ENCODE measurements at places on chromosomes 16 and 17.
A peak's percentile ranks its signal among the peaks of the same experiment; 100 is the strongest.

GRCh38 chr17:3385869-3386816 lies at the start of gene OR3A2:
Gene OR3A2, minus strand, starts transcription at chr17:3386308.
- DNase-seq: no peak

GRCh38 chr17:43976963-43977837 lies 23.5 kb upstream of the PYY start:
- no peak for DNase-seq

- no peak for DNase-seq
Observed at GRCh38 chr17:65851965-65852736, 290.7 kb upstream of the AXIN2 start.

DNA sequence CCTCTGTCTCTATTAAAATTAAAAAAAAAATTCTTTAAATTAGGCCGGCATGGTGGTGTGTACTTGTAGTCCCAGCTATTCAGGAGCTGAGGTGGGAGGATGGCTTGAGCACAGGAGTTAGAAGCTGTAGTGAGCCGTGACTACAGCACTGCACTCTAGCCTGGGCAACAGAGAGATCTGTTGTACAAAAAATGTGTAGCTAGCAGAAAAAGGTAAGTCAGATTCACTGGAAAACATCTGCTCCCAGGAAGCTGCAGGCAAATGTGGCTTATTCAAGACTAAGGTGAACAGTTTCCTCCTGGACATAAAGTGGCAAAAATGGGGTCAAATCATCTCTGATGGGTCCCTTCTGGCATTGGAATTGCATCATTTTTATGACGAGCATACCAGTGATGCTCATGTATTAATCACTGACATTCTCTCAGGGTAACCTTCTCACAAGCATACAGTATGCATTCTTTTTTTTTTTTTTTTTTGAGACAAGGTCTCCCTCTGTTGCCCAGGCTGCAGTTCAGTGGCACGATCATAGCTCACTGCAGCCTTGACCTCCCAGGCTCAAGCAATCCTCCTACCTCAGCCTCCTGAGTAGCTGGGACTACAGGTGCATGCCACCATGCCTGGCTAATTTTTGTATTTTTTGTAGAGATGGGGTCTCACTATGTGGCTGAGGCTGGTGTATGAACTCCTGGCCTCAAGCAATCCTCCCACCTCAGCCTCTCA lies 48.7 kb downstream of the CPPED1 start:
- DNase-seq: peak; percentile 25

DNA sequence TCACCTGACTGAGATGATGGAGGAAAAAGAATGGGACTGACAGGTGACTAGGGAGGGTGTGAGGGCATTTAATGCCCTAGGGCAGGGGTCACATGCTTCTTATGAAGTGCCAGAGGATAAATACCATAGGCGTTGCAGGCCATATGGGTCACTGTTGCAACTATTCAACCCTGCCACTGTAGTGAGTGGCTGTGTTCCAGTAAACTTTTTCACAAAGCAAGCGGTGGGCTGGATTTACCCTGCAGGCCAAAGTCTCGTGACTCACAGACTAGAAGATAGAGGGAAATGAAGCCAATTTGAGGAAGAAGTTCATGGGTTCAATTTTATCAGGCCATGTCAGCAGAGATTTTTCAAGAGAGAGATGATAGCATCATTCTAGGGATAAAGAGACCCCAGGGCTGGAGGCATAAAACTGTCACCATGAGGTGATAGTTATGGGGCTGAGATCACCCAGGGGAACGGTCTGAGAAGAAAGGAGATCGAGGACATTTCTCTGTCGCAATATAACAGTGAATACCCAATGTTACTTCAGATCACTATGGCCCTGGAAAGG lies 8.6 kb downstream of the ARHGAP17 start:
- peak; percentile 56 for DNase-seq

DNA sequence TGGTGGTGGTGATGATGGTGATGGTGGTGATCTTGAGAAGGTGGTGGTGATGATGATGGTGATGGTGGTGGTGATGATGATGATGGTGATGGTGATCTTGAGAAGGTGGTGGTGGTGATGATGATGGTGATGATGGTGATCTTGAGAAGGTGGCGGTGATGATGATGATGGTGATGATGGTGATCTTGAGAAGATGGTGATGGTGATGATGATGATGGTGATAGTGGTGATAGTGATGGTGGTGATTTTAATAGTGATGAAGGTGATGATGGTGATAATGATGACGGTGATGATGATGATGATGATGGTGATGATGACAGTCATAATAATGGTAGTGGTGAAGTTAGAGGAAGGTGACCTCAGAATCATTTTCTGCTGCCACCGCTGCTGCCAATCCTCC lies 75.1 kb downstream of the MYH13 start:
- DNase-seq: no peak

DNA sequence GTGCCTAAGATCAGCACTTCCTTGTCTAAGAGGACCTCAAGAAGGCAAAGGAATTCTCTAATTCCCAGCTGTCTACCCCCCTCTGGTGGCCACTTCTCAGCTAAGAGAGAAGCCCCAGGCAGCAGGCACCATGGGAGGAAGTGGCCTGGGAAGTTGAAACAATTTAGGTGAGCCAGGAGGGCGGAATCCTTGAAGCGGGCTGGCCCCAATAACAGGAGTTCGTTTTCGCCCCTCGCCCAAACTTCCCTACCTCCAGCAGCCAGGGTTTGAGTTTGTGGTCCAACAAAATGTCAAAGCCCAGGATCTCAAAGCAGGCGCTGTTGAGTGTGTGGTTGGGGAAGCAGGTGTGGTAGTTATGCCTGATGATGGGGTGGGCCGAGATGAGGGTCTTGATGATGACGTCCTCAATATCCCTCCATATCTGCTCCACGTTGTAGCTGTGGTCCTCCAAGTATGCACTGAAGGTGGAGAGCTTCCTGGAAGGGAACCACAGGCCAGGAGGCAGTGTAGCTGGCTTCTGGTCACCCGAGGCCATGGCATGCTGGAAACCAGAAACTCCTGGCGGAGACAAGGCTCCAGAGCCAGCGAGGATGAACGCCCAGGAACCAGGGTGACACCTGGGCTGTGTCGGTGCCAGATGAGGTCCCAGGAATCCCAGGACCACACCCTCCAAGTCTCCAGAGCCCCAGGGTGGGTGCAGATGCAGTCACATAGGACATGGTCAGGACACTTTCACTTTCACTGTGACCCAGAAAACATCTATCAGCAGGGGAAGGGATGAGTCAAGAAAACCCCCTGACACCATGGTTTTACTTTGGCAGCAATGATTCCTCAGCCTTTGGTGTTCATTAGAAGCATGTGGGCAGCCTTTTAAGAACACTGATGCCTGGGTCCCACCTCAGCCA lies 25.6 kb downstream of the TTLL6 start:
- DNase-seq: peak; percentile 73

GRCh38 chr17:74289688-74290087 lies 15.7 kb downstream of the DNAI2 start:
- DNase-seq: no peak

GRCh38 chr17:15000661-15001060 lies 264.5 kb downstream of the PMP22 start:
- no peak for DNase-seq

DNA sequence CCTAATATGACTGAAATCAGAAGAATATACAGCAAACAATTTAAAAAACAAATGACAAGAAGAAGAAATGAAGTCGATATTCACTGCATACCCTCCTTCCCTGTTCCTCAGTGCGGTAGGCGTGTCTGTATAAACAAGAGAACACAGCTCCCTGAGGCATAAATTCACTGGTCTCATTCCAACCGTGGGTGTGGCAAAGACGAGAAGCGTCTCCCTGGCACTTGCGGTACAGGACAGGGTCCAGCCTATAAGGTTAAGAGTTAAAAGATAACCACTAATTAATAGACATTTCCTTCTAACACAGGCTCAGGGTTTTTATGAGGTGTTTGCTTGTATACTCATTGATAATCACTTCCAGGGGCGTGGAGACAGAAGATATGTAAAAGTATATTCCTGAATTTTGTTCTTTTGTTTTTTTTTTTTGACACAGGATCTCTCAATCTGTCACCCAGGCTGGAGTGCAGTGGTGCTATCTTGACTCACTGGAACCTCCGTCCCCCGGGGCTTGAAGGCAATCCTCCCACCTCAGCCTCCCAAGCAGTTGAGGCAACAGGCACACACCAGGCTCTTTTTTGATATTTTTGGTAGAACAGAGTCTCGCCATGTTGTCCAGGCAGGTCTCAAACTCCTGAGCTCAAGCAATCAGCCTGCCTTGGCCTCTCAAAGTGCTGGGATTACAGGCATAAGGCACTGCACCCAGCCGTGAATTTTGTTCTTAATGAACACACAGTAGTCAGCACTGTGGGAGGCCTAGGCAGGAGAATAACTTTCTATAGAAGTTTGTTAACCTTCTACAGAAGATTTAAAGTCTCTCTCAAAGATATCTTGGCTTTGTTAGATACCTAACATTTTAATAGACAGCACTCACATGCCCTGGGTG lies 59.1 kb upstream of the CLEC18B start:
- DNase-seq: no peak

DNA sequence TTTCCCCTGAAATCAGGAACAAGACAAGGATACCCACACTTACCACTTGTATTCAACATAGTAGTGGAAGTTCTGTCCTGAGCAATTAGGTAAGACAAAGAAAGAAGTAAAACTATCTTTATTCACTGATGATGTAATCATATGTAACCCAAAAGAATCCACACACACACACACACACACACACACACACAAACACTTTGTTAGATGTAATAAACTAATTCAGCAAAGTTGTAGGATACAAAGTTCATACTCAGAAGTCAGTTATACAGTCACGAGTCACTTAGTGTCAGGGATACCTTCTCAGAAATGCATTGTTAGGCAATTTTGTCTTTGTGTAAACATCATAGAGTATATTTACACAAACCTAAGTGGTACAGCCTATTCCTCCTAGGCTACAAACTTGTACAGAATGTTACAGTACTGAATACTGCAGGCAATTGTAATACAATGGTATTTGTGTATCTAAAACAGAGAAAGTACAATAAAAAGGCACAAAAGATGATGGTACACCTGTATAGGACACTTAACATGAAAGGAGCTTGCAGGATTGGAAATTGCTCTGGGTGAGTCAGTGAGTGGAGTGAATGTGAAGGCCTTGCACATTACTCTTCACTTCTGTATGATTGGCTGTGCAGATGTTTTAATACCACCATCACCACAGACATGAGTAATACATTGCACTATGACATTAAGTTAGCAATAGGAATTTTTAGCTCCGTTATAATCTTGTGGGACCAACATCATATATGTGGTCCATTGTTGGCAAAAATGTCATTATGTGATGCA lies 370.1 kb downstream of the ZFHX3 start:
- DNase-seq: peak; percentile 66

GRCh38 chr17:51813140-51813783 lies 345.3 kb downstream of the CA10 start:
- DNase-seq: no peak

DNA sequence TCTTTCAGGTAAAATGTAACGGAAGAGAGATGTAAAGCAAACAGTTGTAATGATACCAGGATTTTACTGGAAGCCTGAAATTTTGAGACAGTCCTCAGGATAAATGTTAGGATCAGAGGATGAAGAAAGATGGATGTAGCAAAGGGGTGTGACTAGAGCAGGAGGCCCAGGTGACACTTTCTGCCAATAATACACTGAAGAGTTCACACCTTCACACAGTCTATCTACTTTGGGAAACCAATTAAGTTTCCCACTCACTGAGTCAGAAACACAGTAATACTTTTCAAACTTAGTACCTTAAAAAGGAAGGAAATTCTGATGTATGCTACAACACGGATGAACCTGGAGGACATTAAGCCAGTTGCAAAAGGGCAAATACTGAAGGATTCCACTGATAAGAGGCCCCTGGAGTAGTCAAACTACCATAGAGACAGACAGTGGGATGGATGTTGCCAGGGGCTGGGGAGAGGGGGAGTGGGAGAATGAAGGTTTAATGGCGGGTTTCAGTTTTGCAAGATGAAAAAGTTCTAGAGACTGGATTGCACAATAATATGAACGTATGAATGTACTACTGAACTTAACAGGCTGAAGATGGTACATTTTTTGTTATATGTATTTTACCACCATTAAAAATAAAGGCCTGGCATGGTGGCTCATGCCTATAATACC lies 62.3 kb downstream of the CYTH1 start:
- no peak for DNase-seq

DNA sequence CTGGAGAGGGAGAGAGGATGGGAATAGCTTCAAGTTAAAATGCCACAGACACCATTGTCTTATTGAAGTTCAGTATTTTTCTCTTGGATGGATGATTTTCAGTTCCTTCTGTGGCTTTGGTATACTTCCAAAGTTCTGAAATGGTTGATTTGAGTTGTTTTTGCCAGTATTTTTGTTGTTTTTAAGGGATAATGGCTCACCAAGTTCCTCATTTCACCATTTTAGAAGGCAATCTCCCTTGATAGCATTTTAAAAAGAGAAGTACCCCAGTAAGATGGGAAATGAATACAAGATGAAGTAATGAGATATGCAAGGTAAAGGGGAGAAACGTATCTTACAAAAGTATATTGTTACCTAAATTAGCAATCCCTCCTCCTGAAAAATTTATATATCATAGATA lies 18.5 kb upstream of the SPDYE4 start:
- DNase-seq: no peak

GRCh38 chr16:50124769-50125168 lies 28.3 kb upstream of the TENT4B start:
- DNase-seq: no peak

DNA sequence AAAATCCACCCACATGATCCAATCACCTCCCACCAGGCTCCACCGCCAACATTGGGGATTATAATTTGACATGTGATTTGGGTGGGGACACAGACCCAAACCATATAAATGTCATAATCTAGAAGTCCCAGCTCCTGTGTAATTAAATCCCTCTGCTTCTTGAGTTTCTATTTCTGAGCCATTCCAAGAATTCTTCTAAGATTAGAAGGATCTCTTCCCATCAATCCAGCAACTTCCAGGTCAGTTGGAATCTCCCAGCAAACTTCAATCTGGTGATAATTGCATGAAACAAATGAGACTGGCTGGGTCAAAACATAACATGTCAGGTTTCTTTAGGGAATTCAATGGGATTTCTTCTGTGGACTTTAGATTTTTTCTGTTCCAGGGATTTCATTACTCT lies 127.8 kb upstream of the CDH5 start:
- no peak for DNase-seq

DNA sequence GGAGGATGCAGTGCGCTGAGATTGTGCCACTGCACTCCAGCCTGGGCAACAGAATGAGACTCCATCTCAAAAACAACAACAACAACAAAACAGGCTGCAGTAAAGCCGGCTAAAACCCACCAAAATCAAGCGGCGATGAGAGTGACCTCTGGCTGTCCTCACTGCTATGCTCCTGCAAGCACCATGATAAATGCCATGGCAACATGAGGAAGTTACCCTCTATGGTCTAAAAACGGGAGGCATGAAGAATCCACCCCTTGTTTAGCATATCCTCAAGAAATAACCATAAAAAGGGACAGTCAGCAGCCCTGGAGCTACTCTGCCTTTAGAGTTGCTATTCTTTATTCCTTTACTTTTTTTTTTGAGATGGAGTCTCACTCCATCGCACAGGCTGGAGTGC lies 8.4 kb upstream of the LGALS3BP start:
- DNase-seq: no peak

GRCh38 chr17:28726226-28726626 lies at the start of gene TLCD1:
Gene TLCD1, minus strand, starts transcription at chr17:28726233. Its CDS starts 136 bp downstream, at chr17:28726097.
- DNase-seq: peak; percentile 53

Data from brain microvascular endothelial cell (primary cell).